ENCODE measurements at places on chromosomes 5 and 9. TPM values are rescaled to one million over a fixed set of nuclear protein-coding genes. Genes with fewer than 3 reads are reported as not detected.

Gene ADGRV1
- polyA plus RNA-seq = 3.9 TPM

Gene C5orf63
- polyA plus RNA-seq = 7.9 TPM

Gene AFAP1L1
- polyA plus RNA-seq = 1.0 TPM

Gene LHX3
- not detected for polyA plus RNA-seq
